ENCODE measurements at places on chromosomes 16 and 17.

GRCh38 chr17:45293413-45294211 is 23.2 kb downstream of the MAP3K14 start:
- no peak for DNase-seq

DNA sequence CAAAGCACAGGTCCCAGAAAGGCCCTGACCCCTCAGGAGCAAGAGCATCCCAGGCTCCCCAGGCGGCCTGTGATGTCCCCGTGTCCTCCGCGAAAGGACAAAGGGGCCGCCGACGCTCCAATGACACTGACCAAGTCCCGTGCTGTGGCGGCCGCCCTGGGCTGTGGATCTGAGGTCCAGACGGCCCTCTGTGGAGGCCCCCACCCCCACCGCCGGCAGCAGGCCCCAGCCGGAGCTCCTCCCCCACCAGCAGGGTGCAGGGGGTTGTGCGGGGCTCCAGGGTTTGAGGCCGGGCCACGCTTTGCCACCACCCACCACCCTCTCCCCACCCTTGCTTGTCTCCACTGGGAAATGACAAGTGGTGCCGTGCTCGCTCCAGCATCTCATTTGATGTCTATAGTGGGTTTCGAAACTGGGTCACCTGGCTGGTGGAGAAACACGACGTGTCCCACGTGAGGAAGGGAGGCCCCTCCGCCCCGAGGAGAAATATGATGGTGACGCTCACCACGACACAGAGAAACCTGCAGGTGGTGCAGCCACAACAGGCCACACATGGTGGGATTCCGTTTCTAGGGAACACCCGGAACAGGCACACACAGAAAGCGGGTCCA is 31.2 kb upstream of the ZNF469 start:
- DNase-seq, result no peak

- DNase-seq, result no peak
Observed at GRCh38 chr16:22915003-22915402, 101.0 kb downstream of the HS3ST2 start.

DNA sequence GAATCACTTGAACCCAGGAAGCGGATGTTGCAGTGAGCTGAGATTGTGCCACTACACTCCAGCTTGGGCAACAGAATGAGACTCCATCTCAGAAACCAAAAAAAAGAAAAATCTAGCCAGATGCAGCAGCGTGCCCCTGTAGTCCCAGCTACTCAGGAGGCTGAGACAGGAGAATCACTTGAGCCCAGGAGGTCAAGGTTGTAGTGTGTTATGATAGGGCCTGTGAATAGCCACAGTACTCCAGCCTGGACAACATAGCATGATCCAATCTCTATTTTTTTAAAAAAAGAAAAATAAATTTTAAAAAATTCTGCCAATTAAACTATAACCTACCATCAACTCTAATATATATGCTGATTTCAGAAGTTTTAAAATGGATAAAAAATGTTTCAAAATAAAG is 15.8 kb downstream of the PHLPP2 start:
- no peak for DNase-seq

- no peak for DNase-seq
Observed at GRCh38 chr17:77968788-77969187, 10.3 kb downstream of the TNRC6C start.

GRCh38 chr17:68033636-68034451 is 1.7 kb upstream of the KPNA2 start:
- no peak for DNase-seq

DNA sequence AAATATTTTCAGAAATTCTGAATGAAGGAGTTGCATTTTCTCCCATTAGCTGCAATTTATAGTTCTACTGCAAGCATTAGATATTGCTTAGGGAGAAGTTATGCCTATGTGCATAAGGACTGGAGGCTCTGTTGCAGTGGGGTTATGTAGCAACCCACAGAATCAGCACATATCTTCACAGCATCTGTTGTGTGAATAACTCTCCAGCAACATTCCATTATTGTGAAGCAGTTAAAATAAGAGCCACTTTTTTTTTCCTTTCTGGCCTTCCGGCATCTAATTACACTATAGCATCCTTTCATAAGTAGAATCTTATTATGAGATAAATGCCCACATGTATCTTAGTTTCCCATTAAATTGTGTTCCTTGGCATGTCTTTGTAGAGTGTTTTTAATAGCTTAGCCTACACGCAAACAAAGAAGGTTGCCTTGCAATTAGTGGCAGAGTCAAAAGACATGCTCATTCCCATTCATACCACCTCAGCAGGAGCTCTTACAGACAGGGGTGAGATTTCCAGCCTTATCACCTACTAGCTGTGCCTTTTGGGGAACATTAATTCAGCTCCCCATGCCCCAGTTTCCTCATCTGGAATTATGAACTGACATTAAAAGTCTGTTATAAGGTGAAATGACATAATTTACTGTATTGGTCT is 596.0 kb upstream of the GOT2 start:
- no peak for DNase-seq

- no peak for DNase-seq
Observed at GRCh38 chr17:69344939-69345338, 18.0 kb upstream of the ABCA5 start.

DNA sequence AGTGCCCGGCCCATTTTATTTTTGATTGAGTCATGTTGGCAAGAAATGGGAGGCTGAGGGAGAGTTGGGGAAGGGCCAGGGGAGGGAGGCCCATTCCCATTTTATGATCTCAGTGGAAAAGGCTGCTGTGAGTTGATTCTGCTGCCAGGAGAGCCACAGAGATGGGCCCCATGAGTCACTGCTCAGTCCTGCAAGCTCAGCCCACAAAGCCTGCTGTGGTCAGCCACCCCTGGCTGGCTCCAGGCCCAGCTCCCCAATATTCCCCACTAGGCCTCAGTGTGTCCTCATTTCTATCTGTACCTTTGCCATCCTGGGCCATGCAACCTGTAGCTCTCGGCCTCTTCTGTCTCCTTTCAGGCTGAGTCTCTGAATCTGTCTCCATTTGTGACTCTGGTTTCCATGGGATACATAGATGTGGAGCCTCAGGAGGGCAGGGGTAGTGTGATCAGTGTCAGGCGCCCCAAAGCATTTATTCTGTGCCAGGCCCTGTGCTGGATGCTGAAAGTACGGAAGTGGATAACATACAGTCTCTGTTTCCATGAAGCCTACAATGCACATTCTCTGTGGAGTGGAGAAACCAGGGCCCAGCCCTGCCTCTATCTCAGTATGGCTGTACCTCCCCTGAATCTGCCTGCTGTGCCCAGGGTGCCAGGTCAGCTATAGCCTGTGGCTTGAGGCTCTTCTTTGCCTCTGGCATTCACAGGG is 1.9 kb upstream of the PLEKHG4 start:
- DNase-seq, result no peak

DNA sequence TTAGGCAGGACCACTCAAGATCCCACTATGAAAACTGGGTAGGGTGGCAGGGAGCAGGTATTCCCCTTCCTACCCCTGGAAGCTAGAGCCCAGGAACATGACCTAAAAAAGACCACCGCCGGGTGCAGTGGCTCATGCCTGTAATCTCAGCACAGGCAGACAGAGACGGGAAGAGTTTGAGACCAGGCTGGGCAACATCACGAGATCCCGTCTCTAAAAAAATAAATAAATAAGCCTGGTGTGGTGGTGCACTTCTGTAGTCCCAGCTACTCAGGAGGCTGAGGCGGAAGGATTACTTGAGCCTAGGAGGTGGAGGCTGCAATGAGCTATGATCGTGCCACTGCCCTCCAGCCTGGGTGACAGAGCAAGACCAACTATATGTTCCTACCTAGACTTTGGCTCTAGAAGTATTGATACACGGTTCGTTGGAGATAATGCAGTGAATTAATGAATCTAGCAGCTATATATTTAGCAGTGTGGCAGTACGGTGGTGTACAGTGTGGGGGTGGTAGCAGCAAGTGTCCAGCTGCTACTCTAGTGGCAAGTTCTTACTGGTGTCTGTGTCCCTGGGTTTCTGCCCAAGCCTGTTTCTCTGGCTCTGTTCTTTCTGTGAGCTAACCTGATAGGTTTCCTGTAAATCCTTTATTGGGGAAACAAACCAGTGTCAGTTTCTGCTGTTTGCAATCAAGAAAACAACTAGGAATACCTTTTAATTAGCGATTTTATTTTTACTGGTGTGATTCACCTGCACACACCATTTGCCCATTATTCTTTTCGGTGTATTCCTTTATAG is 3.3 kb upstream of the USP31 start:
- DNase-seq, result no peak

- DNase-seq, result no peak
Observed at GRCh38 chr16:66159987-66160386, 206.5 kb upstream of the CDH5 start.

GRCh38 chr16:86041807-86042206 is 142.8 kb downstream of the IRF8 start:
- DNase-seq, result no peak

DNA sequence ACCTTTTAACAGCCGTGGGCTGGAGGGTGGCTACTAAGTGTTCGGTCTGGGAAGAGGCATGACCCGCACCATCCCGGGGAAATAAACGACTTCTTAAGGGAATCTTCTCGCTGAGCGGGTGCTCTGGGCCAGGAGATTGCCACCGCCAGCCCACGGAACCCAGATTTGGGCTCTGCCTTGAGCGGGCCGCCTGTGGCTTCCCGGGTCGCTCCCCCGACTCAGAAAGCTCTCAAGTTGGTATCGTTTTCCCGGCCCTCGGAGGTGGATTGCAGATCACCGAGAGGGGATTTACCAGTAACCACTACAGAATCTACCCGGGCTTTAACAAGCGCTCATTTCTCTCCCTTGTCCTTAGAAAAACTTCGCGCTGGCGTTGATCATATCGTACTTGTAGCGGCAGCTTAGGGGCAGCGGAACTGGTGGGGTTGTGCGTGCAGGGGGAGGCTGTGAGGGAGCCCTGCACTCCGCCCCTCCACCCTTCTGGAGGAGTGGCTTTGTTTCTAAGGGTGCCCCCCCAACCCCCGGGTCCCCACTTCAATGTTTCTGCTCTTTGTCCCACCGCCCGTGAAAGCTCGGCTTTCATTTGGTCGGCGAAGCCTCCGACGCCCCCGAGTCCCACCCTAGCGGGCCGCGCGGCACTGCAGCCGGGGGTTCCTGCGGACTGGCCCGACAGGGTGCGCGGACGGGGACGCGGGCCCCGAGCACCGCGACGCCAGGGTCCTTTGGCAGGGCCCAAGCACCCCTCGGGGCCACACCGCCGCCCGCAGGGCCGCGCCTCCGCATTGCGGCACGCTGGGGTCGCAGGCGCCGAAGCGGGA is 3.6 kb upstream of the CBX4 start:
- peak; percentile 48 for DNase-seq

DNA sequence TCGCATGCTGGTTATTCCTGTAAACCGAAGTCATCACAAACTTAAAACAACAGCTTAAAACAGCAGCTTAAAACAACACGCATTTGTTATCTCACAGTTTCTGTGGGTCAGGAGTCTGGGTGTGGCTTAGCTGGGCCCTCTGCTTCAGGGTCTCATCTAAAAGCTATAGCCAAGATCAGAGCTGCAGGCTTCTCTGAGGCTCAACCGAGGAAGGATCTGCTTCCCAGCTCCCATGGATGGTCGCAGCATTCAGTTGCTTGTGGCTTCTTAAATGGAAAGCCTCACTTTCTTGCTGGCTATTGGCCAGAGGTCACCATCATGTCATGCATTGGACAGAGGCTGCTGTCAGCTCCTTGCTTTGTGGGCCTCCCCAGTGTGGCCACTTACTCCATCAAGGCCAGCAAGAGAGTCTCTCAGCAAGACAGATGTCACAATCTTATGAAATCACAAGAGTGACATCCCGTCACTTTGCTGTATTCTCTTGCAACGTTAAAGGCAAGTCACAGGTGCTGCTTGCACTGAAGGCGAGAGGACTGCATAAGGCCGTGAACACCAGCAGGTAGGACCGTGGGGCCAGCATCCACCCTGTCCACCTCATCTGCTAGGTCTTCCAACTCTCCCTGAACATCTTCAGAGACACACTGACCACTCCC is 117.9 kb upstream of the TNRC6C start:
- DNase-seq, result no peak

DNA sequence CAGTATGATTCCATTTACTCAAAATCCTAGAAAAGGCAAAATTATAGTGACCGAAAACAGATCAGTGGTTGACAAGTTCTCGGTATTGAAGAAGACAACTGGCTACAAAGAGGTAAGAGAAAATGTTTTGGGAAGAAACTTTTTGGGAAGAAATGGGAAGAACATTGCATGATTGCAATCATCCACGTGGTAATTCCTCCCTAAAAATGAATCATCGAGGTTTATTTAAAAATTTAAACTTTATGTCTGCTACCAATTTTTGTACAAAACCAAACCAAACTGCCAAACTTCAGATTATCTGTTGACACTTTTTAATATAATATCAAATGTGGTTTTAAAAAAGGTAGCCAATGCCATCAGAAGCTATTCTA is 8.1 kb downstream of the SMURF2 start:
- no peak for DNase-seq

DNA sequence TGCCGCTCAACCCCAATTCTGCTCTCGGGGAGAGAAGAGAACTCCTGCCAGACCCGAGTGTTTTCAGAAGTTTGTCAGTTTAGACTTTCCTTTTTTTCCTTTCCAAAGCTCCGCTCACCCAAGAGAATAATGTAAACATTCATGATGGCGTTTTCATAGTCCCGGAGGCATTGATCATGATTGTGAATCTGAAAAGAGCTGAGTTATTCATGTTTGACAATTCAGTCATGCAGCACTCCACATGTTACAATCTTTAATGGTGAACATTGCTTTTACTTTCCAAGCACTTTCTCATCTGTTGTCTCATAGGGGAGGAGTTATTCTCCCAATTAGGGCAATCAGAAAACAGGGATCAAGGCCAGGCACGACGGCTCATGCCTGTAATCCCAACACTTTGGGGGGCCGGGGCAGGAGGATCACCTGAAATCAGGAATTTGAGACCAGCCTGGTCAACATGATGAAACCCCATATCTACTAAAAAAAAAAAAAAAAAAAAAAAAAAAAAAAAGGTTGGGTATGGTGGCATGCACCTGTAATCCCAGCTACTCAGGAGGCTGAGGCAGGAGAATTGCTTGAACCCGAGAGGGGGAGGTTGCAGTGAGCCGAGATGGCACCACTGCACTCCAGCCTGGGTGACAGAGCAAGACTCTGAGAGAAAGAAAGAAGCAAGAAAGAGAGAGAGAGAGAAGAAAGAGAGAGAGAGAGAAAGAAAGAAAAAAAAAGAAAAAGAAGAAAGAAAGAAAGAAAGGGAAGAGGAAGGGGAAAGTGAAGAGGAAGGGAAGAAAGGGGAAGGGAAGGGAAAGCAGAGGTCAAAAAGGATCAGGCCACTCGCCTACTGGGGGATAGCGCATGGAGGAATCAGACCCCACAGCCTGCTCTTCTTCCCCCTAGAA is 70.0 kb upstream of the TNRC6C start:
- DNase-seq, result no peak

Measured in hematopoietic multipotent progenitor cell (in vitro differentiated cells).